ENCODE measurements at places on chromosomes 16 and 17.

GRCh38 chr17:47914306-47914948 is 18.4 kb downstream of the SP2 start:
- no peak for DNase-seq

- DNase-seq = no peak
Observed at GRCh38 chr16:11181242-11181898, 74.6 kb downstream of the SOCS1 start.

DNA sequence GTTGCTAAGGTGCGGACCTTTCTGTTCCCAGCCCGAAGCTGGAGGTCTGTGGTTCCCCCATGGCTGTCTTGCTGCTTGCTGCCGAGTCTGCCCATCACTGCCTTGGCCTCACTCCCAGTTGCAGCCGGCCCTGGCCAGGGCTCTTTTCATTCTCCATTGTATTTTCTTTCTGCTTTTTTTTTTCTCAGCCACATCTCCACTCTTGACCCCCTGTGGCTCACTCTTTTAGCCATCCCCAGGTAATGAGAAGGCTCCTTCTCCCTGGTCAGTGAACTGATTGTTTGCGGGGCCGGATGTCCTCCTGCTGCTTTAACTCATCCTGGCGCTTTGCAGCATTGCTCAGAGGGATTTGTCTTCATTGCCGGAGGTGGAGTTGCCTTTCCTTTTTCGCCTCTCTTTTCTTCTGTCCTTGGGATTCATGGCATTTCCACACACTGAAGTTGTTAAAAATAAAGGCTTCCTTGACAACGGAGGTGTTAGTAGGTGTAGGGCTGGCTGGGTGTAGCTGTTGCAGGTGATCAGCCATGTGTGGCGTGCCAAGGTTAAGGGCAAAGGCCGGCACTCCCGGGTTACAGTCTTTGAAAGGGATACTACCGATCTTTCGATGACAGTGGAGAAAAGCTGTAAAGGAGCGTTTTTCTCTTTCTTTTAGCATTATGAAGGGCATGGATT is 34.1 kb downstream of the MAP2K6 start:
- DNase-seq = no peak

- DNase-seq = no peak
Observed at GRCh38 chr17:58913971-58914769, 158.5 kb downstream of the PPM1E start.

- no peak for DNase-seq
Observed at GRCh38 chr16:28596840-28597691, at the start of gene SULT1A2. SULT1A2 (minus strand) TSS chr16:28597050; CDS start chr16:28595930, 1,120 bp downstream.

DNA sequence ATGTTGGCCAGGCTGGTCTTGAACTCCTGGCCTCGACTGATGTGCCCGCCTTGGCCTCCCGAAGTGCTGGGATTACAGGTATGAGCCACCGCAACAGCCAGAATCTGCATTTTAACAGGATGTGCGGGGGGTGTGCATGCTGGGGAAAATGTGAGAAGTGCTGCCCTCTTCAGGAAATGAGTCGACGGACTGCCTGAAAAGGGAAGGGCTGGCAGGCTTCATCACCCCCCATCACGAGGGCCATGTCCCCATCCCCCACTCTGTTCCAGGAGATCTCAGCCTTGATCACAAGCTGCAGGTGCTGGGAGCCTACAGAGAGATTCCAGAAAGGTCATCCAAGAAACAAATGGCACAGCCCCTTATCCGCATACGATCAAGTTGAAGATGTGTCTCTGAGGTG is 195.3 kb upstream of the RPL38 start:
- DNase-seq = peak; percentile 62

DNA sequence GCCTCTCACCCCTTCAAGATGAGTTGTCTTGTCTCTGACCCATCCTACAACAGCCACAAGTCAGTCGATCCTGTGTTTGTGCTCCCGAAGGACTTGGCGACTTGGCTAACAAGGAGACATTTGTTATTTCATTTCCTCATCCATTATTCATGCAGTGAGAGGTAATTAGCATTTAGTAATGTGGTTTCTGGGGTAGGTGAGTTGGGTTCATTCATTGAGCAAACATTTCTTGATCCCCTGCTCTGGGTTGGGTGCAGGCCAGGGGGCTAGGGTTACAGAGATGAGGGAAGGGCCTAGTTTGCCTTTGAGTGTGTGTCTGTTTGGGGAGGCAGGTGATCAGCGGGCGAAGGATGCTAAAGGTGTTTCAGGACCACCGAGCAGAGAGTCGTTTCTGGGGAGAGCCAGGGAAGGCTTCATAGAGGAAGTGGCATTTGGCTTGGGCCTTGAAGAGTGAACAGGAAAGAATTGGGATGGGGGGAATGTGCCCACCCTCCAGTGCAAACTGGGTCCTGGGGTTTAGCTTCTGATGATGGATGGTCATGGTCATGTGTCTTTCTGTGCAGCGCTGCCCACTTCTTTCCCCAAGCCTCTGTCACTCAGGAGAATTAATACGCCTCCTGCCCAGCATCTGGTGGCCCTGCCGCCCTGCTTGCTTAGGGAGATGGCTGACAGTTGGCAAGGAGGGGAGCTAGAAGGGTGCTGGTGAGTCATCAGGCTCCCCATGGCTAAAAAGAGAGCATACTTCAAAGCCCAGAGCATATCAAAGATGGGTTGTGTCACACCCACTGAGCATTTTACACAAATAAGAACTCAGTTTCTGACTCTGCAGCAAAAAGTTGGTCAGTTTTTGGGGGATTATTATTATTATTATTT is 38.5 kb downstream of the MSI2 start:
- peak; percentile 36 for DNase-seq

DNA sequence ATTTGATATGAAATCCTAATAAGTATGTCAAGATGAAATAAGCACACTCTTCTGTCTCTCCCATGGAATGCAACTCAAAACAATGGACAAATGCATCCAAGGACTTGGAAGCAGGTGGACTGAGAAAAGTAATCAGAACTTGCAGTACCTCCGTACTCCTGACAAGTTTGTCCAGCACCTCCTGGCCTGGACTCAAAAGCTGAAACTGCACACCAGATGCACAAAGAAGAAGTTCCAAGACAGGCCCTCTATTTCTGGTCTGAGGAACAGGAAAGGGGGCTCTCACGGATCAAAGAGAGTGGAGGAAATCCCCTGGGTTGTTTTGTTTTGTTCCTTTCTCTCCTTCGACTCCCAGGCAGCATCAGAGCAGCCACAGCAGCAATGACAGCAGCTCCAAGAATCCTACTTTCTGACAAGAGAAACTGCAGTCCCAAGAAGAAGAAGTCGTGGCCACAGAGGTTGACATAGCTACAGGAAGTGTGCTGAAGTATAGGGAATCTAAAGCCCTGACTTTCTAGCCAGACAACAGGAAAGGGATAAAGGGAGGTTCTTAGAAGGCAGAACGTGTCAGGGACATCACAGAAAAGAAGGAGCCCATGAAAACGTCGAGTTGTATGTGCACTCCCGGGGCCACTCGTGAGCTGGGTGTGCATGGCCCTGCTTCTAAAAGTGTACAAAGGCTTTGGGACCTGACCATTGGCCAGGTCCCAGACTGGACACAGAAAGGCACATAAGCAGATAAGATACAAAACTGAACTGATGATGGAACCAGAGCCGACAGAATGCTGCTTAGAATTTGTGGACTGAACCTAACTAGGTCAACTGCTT is 29.3 kb downstream of the AKAP10 start:
- DNase-seq = no peak

GRCh38 chr17:18978655-18979054 is 25.9 kb downstream of the FAM83G start:
- DNase-seq = no peak

- no peak for DNase-seq
Observed at GRCh38 chr16:86259499-86259898, 250.8 kb upstream of the FOXF1 start.

DNA sequence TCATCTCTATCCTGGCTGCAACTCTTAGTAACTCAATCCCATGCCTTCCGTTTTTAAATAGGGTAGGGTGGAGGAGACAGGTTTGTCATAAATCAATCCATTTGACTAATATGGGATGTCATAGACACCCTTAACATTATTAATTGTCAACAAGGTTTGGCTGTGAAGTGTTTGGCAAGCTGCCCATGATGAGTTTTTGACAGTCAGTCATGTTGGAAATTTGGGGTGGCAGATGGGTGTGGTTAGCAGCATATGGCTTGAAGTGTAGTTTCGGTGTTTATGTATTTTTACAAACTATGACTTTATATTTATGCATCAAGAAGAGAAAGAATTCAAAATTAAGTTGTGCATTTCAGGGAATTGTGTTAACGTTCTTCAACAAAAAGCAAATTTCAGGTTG is 221.8 kb upstream of the CDH5 start:
- DNase-seq = no peak

- DNase-seq = no peak
Observed at GRCh38 chr17:29709866-29710519, 87.3 kb upstream of the CORO6 start.

- no peak for DNase-seq
Observed at GRCh38 chr17:50278526-50279180, 4.4 kb downstream of the TMEM92 start.

DNA sequence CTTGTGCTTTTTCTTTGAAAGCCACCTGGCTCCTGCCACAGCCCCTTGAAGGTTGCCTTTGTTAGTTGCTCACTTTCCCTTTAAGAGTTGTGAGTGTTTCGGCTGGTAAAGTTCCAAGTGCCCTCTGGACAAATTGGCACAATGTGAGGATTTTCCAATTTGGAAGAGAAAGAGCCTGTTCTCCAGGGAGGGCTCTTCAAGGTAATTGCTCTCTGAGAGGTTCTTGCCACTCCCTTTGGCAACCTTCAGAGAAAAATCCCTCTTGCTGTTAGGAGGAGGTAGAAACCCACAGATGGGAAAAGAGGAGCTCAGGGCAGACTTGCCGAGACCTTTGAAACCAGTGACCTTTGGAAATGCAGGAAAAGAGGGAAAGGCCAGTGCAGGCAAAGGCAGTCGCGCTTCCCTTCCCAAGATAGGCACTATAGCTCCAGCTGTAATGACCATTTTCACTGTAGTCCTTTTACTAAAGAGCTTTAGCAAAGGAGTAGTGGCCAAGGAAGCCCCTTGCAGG is 49.0 kb upstream of the AKAP1 start:
- DNase-seq = no peak

DNA sequence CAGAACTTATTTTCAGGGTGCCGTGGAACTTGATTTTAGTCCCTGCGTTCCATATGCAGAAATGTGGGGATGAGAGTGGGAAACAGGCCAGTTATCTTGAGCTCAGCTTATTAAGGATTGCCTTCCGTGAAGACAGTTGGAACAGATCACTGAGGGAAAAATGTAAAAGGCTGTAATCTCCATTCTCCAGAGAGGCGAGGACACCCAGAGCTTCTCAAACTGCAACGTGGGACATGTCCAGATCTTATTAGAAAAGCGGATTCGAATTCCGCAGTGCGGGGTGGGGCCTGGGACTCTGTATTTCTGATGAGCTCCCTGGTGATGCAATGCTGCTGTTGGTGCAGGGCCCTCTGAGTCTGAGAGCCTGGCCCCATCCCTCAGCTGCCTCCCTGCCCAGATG is 185.6 kb upstream of the CIBAR2 start:
- no peak for DNase-seq

DNA sequence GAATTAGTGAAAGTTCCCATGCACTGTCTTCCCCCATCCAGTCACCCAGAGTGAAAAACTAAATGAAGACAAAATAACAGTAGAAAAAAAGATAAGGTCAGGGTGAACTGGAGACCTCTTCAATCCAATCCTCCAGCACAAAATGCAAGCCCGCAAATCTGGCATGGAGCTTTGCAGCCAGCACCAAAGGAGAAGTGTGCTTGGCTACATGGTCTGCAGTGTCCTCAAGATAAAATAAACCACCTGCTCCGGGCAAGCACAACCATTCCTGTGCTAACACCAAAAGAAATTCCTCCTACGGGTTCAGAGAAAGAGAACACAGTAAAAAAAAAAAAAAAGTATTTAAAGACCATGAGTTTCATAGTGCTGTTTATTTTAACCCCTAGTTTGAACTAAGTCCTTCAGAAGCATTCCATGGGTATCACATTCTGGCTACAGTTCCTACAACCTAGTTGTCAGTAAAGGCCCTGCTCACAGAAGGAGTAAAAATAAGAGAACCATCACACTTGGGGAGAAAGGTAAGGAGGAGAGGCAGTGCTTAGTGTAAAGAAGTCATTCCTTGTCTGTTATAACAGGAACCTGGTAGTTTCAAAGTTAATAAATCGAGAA is 109.1 kb downstream of the GAS7 start:
- no peak for DNase-seq

GRCh38 chr17:43854498-43854897 is 7.5 kb downstream of the CD300LG start:
- DNase-seq = no peak

- no peak for DNase-seq
Observed at GRCh38 chr16:778447-778846, 9.7 kb downstream of the RPUSD1 start.

DNA sequence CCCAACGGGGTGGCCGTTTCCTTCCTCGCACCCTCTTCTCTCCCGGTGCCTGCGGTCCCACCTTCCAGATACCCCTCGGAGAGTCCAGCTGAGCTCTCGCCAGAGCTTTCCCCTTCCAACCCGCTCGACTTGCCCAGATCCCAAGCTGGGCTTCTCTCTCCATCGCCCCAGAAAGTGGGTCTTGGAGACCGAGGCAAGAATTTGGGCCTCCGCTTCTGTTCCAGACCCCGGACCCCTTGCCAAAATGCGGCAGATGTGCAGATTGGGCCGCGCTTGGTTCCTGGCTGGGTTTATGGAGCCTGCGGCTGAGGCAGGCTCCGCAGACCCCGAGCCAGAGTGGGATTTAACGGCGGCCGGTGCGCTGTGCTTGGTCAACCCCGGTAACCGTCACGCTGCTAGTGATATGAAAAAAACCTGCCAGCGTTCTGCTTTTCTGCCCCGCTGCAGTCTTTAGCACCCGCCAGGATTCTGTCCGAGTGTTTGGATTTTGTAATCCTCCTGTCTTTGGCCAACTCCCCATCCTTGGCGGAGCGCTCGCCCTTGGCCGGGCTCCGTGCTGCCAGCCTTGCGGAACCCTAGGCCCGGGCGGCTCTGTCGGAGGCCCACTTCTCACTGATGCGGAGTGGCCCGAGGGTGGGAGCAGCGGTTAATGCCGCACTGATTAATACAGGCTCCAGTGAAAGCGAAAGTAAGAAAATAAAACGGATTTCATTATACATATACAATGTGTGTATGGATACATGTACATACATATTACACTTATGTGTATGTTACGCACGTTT is 754 bp upstream of the SLFN11 start:
- peak; percentile 59 for DNase-seq

- DNase-seq = peak; percentile 28
Observed at GRCh38 chr17:18039535-18040260, 490 bp downstream of the GID4 start.

DNA sequence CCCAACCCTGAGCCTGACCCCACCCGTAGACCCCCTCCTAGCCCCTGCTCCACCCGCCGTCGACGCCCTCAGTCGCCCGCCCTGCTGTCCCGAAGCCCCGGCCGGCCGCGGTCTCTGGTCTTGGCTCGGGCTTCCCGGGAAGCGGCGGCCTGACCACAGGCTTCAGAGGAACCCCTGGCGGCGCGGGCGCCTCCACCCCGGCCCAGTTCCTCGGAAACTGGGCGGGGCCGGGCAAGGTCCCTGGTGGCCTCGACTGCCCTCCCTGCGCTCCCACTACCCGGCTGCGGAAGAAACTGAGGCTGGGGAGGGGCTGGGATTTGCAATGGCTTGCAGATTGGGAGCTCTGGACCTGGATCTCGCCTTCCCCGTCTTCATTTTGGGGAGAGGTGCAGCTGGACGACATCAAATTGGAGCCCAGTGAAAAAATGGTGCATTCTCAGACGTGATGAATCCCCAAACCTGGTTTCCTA is 692 bp upstream of the SOCS1 start:
- DNase-seq = peak; percentile 61

GRCh38 chr16:1137604-1138003 is 15.3 kb upstream of the CACNA1H start:
- no peak for DNase-seq
